ENCODE measurements at places on chromosomes 11 and 22. TPM values are rescaled to one million over a fixed set of nuclear protein-coding genes. Genes with fewer than 3 reads are reported as not detected.

The GLB1L3 gene
- not detected for total RNA-seq

The FADS2 gene
- 39.6 TPM for total RNA-seq

The CASTOR1 gene
- total RNA-seq, result 3.4 TPM

- DNase-seq, result no peak
Observed at GRCh38 chr22:47366026-47366767, 603.7 kb downstream of the TBC1D22A start.

The SYT12 gene
- total RNA-seq, result 0.41 TPM

DNA sequence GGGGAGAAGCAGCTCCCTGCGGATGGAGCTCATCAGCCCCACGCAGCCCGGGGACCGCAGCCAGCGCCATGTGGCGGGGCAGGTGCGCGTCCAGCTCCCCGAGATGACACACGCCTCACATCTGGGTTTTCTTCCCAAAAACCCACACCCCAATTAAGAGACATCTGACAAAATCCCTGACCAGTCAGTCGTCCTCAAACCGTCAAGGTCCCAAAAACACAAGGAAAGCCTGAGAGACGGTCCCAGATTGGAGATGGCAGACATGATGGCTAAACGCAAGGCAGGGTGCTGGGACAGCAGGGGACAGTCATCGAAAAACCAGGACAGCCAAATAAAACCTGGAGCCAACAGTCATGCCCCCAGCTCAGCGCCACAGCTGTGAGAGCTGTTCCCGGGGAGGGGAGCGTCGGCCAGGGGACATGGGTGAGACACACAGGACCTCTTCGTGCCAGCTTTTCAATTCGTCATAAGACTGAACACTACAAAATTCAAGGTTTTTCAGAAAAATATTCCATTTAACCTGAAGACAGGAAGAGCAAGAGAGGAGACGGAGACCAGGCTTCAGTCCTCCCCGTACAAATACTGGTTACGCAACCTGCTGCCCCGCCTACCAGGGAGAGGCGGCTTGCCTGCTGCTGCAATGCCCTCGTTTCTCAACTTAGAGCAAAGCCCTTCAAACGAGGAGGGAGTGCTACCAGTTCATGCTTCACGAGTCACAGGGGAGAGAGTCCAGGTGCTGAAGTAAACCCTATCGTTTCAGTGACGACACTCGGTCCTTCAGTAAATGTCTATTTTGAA is 10.5 kb downstream of the TOLLIP start:
- DNase-seq, result peak; percentile 72

The APOA5 gene
- total RNA-seq, result not detected

The LDHAL6A gene
- not detected for total RNA-seq

The FAM111B gene
- total RNA-seq, result 12.0 TPM

The LRRC75B gene
- total RNA-seq, result 7.6 TPM

The CFAP300 gene
- 1.6 TPM for total RNA-seq

DNA sequence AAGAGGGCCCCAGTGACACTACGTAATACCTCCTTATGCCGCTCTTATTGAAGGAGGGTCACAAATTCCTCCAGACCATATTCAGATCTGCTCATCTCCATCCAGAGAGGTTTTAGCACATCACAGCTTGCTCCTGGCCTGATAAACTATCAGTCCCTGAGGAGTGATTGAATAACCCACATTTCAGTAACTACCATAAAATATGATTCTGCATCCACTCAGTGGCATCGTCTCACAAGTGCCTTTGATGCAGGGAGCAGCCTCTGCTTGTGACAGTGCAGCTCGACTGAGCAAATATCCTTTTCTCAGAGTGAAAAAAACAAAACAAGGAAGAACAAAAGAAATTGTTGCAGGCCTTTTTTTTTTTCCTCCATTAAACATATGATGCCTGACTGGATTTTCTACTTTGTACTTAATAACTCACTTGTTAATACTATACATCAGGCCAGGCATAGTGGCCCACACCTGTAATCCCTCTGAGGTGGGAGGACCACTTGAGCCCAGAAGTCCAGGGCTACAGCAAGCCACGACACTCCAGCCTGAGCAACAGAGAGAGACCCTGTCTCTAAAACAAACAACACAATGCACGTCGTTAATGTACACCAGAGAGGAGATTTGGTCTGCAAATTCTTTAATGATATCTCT is 64.5 kb downstream of the DDX10 start:
- no peak for DNase-seq

- DNase-seq, result peak; percentile 62
Observed at GRCh38 chr11:35305670-35306382, 113.5 kb downstream of the SLC1A2 start.

The EFCAB6 gene
- 4.7 TPM for total RNA-seq

DNA sequence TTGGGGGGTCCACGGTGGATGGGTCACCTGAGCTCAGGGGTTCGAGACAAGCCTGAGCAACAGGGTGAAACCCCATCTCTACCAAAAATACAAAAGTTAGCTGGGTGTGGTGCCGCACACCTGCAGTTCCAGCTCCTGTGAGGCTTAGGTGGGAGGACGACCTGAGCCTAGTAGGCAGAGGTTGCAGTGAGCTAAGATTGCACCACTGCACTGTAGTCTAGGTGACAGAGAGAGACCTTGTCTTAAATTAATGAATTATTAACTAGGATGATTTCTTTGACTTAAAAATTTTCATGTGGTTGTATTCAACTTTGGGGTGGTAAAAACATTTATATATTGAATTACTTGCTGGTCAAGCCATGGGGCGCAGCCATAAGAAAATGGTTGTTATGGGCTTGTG is 33.9 kb downstream of the CCDC83 start:
- no peak for DNase-seq

- DNase-seq, result no peak
Observed at GRCh38 chr11:114082415-114082748, 22.9 kb downstream of the ZBTB16 start.

- DNase-seq, result peak; percentile 30
Observed at GRCh38 chr11:19746086-19746485, 33.4 kb downstream of the NAV2 start.

DNA sequence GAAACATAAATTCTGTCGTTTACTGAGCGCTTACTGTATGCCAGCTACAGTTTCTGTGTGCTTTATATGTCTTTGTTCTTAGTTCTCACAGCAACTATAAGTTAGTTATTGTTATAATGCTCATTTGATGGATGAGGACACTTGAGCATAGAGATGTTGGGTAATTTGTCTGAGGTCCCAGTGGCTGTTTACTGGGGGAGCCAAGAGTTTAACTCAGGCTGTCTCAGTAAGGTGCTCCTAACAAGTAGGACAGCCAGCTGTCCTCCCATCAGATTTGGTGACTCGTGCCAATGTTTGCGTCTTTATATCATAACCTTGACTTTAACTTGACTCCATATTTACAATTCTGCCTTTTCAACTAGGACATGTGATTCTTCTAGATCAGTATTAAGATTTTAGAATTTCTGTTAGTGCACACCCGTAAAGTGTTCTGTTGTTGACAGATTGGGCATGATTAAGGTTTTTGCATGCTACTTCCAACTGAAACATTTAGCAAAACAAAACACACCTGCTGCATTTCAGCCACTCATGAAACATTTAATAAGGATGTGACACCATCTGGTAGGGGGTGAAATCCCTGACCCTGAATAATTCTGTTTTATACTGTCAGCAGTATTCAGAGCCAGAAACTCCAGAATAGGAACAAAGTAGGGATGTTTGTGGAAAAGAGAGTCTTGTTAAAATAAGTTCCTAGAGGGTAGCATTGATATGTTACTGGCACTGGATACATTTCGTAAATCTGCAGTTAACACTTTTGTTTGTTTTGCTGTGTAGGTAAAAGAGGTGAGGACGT is 1.9 kb downstream of the REXO2 start:
- no peak for DNase-seq

- DNase-seq, result no peak
Observed at GRCh38 chr11:127485541-127485940, 485.0 kb upstream of the KIRREL3 start.

GRCh38 chr11:73402834-73403185 is 26.6 kb downstream of the RELT start:
- no peak for DNase-seq

DNA sequence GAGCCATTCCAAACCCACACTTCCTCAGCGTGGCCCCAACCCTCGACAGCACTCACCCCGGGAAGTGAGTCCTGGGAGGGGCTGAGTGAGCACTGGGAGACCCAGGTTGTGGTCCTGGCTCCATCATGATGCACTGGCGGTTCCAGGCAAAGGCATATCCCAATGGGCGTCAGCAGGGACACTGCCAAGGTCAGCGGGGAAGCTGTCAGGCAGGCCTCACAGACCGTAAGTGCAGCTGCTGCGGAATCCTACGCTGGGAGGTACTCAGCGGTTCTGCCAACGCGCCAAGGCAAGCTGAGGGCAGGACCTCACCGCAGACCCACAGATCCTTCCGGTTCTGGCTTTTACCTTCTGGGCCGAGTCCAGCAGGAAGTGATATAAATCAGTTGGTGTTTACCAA is 1.4 kb upstream of the GAL3ST1 start:
- no peak for DNase-seq

DNA sequence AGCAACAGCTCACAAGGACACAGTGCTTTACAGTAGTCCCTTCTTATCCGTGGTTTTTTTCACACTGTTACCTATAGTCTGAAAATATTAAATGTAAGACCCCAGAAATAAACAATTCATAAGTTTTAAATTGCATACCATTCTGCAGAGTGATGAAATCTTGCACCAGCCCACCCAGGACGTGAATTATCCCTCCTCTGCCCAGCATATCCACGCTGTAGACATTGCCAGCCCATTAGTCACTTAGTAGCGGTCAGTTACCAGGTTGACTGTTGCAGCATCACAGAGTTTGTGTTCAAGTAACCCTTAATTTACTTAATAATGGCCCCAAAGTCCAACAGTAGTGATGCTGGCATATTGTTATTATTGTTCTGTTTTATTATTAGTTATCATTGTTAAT is 3.6 kb downstream of the CLTCL1 start:
- DNase-seq, result no peak
